Stimulated activated CD4-positive, alpha-beta T cell treated with anti-CD3 and anti-CD28 coated beads, Interleukin-4, amount 100 ng/mL, for 48 hours (primary cell): ENCODE measurements at places on chromosomes 6 and 20.
A peak's percentile ranks its signal among the peaks of the same experiment; 100 is the strongest.

GRCh38 chr6:12233693-12234571, 56.2 kb upstream of the EDN1 start:
- DNase-seq, result peak; percentile 20

GRCh38 chr6:93787841-93788240, 368.5 kb upstream of the EPHA7 start:
- no peak for DNase-seq

- no peak for DNase-seq
These were observed 73.3 kb upstream of the CD93 start for GRCh38 chr20:23159256-23159946.

- peak; percentile 6 for DNase-seq
These were observed 253.2 kb downstream of the SOX4 start for GRCh38 chr6:21846541-21847451.

GRCh38 chr6:33091957-33092356, 16.2 kb downstream of the HLA-DPB1 start:
- peak; percentile 60 for DNase-seq

GRCh38 chr6:31946370-31946885, 533 bp downstream of the CFB start:
- no peak for DNase-seq

DNA sequence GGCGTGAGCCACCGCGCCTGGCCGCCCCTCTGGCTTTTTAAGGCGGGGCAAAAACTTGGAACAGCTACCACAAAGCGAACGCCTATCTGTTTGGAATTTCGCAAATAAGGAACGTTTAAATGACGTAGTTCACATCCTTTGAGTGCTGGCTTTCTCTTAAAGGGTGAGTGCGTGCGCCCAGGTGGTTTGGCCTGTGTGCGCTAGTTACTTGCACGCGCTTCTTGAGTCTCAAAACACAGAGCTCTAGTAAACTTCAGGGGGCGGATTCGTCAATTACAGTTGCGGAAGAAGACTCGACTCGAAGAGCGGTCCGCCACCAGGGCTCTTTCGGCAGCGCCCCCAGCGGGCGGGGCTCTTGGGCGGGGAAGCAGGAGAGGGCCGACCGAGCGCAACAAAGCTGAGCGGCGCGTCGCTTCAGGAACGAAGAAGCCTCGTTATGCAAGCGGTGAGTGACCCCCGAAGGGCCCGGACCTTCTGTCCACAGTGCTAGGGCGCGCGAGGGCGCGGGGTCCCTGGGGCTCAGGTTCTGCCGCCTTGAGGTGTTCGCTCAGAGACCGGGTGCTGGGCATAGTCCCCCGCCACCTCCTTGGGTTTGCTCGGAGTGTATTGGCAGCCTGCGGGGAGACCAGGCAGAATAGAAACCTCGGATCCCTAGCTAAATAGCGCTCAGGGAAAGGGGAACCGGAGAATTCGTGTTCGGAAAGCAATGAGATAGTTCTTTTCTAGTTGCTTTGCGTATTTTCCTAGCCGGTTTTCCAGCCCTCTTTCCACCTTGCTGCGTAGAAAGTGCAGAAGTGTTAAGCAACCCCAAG, at the start of gene SYCP2L:
Gene SYCP2L, plus strand, starts transcription at position 362 of the 812 bp plus-strand sequence. Its CDS starts 75 bp downstream, at position 437.
- DNase-seq, result no peak

DNA sequence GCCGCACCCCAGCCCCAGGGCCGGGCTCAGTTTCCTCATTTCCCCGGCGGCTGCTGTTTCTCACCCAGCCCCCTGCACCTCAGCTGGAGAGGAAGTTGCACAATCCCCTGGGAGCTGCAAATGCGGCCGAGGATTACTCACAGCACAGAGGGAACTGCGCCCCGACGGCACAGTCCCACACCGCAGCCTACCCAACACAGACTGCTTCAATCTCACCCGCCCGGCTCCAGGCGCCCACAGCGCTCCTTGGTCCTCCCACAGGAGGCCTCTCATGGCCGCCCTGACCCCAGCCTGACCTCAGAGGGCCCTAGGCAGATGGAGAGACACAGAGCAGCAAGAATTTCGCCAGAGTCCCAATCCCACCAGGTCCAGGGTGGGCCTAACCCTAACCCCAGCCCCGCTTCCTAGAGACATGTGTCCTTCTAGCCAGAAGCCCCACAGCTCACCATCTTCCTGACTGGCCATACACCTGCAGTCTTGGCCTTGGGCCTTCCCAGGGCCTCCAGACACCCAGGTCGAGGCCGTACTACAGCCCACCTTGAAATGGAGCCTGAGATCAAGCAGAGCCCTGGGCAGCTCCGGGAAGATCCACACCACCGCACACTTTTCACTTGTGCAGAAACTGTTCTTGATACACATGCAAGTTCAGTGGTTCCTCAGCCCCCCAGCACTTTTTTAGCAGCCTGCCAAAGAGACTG, 11.7 kb downstream of the TFEB start:
- no peak for DNase-seq

DNA sequence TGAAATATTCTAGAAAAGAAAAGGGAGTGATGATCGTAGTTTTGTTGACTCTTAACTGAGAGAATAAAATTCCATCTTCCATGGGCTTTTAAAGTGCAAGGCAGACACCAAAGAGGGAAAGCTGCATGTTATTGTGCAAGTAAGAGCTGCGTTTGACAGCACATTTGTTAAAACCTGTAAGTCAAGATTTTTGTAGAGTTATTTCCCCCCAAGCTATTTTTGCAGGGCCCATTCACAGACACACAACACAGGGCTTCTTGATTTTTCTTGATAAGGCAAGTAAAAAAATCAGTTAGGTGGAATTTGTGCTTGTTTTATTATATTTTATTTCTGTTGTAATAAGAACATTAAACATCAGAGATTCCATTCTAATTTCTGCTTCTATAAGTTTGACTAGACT, 13.8 kb downstream of the CFAP206 start:
- no peak for DNase-seq

DNA sequence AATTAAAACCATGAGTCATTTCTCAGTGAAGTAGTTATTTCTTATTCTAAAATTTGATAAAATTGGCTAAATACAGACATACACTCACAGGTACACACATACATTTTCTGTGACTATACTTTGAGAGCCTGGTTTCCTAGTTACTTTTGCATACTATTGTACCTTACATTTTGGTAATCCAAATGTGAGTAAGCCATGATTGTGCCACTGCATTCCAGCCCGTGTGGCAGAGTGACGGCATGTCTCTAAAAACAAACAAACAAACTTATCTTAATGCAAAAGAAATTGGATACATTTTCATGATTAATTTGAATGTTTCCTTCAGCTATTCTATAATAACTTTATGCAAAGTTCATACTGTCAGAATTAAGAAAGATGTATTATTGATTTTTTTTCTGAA, 628.8 kb downstream of the GRIK2 start:
- DNase-seq, result no peak

DNA sequence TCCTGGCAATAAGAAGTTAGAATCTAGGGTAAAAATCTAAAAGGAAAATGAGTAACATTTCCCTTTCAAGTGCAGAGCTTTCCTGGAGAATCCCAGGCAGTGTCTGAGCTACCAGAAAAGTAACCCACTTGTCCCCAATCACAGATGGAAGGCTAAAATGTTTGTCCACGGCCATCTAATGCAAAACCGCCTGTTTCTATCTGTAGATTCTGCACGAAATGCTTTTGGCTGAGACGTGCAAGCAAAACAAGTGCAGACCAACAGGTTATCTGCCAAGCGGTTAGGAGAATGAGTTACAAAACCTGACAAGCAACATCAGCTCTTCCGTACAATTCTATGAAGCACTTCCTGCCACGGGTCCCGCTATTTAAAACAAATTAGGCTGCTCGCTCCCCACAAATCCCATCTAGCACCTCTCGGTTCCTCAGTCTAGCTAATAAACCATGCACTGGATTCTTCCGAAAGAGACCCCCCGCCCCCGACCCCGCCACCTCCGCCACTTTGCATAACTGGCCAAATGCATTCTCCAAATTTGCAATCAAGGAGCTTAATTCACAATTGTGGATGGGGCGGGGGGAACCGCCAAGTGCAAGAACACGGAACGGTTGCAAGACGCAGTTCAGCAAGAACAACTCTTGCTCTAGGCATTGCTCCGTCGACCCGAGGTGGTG, 1.4 kb downstream of the ELOVL5 start:
- DNase-seq, result no peak

- DNase-seq, result no peak
These were observed 329.5 kb upstream of the HSF2 start for GRCh38 chr6:122069932-122070331.

DNA sequence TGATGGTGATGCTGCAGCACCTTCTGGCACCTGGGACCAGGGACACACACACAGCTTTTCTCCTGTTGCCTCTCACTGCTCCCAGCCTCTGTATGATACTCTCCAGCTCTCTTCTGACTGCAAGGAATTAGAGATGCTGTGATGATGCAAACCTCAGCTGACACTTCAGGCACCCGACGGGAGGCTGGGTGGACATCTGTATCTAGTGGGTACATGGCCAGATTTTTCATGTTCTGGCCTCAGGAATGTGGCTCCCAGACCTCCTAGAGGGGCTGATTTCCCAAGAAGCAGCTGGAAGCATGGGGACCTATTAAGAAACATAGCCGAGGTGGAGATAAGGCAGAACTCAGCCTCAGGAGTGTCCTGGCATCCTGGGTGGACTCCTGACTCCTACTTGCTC, 6.8 kb upstream of the EPB41L1 start:
- DNase-seq, result no peak

GRCh38 chr6:32794510-32794909, 22.3 kb downstream of the HLA-DOB start:
- no peak for DNase-seq

- DNase-seq, result no peak
These were observed 87.5 kb downstream of the TRERF1 start for GRCh38 chr6:42363926-42364849.

DNA sequence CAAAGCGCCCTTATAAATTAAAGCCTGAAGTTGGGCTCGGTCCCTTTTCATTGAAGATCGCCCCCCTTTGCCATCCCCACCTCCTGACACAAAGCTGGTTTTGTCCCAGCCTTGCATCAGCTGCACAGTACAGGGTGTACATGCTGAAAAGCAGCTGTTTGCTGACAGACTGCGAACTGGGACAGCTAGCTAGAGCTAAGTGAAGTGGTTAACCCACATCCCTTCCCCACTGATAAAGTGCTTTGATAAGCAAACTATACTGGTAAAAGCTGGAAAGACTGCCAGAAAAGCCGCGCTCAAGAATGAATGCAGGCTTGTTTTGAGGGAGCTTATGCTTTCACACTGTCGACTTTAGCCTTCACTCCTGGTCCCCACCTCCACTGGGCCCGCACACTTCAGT, 207.3 kb downstream of the GMDS start:
- no peak for DNase-seq

DNA sequence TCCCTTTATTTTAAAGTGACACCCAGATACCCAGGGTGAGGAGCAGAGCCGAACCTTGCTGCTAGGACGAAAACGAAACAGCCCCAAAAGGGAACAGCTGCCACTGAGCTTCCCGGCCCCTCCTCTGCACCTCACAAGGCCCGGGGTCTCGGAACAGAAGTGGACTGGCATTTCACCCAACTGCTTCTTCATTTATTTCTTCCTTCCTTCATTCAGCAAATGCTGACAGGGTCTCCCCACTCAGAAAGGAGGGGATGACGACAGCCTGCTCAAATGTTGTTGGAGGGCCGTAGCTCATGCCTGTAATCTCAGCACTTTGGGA, 220.3 kb downstream of the PREX1 start:
- DNase-seq, result no peak

DNA sequence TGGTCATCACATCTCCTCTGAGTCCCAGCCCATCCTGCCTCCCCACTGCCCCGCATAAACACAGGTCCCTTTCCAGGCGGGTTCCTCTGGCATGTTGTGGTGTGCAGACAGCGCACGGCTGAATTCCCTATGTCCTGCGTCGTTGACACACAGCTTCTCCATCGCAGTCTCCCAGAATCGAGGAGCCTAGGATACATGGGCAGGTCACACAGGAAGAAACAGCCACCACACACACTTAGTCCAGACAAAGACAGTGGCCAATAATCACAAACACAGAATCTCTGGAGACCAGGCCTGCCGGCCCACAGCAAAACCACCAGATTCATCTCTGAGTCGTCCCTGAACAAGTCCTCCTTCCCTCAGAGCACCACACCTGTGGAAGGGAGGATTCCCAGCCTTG, 34.8 kb downstream of the SCML4 start:
- no peak for DNase-seq

GRCh38 chr6:44439270-44440045, 52.0 kb downstream of the CDC5L start:
- no peak for DNase-seq

- DNase-seq, result no peak
These were observed 11.7 kb downstream of the PPIL1 start for GRCh38 chr6:36862848-36863382.

GRCh38 chr6:79911992-79912391, 35.4 kb downstream of the ELOVL4 start:
- DNase-seq, result no peak

- no peak for DNase-seq
These were observed 520.8 kb downstream of the EPM2A start for GRCh38 chr6:145214570-145214969.

GRCh38 chr20:55090286-55090685, 614.9 kb downstream of the DOK5 start:
- DNase-seq, result no peak

- no peak for DNase-seq
These were observed 39.3 kb downstream of the ARID1B start for GRCh38 chr6:156816505-156816904.

GRCh38 chr20:36084897-36085613, 69.5 kb upstream of the EPB41L1 start:
- DNase-seq, result no peak

DNA sequence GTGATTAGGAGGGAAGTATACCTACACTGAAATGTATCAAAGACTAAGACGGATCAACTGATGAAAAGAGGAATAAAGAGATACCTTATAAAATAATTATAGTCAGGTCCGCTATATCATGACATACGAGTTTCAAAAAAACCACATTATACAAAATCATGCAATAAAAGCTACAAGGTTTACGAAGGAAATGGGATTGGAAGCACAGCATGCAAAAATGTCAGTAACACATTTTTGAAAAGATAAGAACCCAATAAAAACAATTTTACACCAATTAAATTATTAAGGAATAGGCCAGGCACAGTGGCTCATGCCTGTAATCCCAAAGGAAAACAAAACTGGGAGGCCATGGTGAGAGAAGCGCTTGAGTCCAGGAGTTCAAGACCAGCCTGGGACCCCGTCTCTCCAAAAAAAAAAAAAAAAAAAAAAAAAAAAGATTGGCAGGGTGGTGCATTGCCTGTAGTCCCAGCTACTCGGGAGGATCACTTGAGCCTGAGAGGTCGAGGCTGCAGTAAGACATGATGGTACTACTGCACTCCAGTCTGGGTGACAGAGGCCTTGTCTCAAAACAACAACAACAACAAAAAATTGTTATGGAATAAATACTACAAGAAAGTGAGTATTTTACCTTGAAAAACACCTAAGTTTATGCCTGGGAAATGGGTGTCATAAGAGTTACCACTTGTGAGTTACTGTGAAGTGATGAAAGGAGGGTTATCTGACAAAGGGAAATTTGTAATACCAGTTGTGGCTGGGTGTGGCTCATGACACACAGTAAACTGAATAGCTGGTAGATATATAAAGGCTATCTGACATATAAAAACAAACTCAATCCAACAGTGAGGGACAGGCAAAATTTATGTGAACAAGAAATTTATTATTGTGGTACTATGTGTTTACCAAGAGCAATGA, 45.2 kb downstream of the RANBP9 start:
- DNase-seq, result no peak

- no peak for DNase-seq
These were observed 332.3 kb downstream of the PLCB1 start for GRCh38 chr20:8464368-8464767.
